NCI-H526 (cell line): ENCODE measurements at places on chromosomes 5 and 9.

- no peak for DNase-seq
Measured at GRCh38 chr9:83473488-83473971, 64.7 kb downstream of the FRMD3 start.

DNA sequence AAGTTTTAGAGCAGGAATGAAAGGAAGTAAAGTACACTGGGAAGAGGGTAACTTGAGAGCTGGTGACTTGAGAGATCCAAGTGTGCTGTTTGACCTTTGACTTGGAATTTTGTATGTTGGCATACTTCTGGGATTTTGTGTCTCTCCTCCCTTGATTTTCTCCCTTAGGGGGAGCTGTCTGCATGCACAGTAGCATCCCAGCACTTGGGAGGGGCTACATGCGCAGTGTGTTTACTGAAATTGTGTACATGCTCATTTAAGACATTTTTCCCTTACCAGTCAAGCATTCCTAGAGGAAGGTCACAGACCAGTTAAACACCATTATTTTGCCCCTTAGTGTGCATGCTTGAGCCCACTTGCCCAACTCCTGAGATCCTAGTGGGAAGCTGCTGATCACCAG lies 120.1 kb downstream of the ZNF622 start:
- peak; percentile 13 for DNase-seq

DNA sequence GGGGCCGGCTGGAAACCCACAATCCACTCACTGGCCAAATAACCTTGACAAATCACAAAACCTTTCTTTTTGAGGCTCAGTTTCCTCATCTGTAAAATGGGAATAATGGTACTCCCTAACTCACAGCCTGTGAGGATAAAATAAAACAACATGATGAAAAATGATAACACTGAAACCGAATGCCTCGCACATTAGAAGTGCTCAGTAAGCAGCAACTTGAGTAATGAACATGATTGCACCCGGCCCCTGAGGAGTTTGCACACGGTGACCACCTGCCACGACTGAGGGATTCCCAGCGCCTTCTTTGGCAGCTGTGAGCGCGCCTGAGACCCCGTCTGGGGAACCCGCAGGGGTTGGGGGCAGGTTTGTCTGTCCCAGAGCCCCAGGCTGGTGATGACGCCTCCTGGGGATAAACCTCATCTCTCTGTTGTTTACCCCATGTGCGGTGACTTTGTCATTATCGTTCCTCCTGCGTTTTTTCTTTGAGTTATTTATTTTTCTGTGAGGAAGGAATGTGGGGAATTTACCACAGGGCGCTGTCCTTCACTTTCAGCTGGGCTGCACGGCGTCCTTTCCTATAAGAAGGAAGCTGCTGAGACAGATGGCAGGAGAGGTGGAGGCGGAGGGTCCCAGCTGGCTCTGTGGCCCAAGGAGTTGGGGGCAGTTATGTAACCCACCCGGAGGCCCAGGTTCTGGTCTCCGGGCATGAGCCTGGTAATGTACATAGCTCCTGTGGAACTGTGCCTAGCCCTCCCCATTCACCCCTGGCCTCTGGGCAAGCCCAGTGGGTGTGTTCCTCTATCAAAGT lies 3.0 kb upstream of the SYNPO start:
- DNase-seq = no peak

- peak; percentile 69 for DNase-seq
Measured at GRCh38 chr5:174951151-174951780, 226.9 kb downstream of the MSX2 start.

- no peak for DNase-seq
Measured at GRCh38 chr9:14780251-14780650, 57.7 kb upstream of the CER1 start.

- DNase-seq = no peak
Measured at GRCh38 chr9:131517761-131518190, 13.3 kb downstream of the UCK1 start.
